NCI-H774 (cell line): ENCODE measurements at places on chromosomes 2 and 18.
A peak's percentile ranks its signal among the peaks of the same experiment; 100 is the strongest.

DNA sequence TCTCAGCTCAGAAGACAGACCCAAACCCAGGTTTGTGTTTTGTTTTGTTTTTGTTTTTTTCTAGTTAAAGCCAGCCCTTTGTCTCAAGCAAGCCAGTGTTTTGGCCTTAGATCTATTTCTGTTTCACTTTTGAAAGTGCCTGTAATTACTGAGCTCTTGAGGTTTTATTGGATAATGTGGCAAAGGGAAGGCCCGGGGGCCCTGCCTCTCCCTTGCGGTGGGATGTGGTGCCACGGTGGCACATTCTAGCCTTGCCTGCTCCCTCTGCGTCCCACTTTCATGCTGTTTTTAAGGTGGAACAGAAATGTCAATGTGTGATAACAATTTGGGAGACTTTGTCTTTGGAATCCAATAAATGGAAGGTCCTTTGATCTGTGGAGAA is 2.5 kb downstream of the HPCAL1 start:
- no peak for DNase-seq

GRCh38 chr2:190524928-190525327 is 9.6 kb downstream of the NEMP2 start:
- no peak for DNase-seq

- no peak for DNase-seq
Observed at GRCh38 chr2:153488072-153488471, 9.5 kb upstream of the RPRM start.

DNA sequence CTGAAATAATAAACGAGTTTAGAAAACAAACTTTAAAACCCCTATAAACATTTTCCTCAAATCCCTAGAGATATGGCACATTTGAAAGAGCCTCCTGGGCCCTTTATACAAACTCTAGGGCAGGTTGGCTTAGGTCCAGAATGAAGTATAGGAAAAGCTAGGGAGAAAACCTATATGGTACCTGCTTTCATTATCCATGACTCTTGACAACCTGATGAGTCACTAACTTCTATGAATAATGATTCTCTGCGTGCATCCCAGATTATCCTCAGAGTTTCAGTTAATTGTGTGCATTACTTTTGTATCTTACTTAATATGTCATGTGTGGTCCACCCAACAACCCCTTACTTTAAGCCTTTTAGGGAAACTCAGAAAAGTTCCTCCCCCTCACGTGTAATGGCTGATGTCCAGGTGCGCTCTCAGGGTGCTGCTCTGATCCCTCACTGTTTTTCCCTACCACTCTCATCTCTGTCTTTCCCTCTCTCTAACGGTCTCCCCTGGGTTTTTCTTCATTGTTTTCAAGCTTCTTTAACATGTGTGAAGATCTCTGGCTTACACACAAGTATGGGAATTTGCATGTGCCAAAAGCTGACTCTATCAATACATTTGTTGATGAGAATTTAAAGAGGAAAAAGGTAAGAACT is 78.5 kb downstream of the LRP1B start:
- no peak for DNase-seq

DNA sequence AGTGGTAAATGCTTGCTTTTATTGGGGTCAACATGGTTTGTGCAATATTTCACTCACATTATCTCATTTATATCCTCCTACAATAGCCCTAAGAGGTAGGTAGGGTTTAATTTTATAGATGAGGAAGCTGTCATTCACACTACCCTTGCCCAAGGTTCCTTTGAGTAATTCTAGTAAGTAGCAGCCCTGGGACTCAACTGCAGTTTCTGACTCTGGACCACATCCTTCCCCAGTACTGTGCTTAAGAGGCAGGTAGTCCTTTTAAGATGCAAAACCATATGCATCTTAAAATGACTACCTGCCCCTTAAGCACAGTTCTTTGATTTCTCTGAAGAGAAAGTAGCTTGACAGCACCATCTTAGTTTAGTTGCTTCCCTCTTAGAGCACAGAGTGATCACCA is 15.7 kb upstream of the NT5C1B start:
- no peak for DNase-seq

DNA sequence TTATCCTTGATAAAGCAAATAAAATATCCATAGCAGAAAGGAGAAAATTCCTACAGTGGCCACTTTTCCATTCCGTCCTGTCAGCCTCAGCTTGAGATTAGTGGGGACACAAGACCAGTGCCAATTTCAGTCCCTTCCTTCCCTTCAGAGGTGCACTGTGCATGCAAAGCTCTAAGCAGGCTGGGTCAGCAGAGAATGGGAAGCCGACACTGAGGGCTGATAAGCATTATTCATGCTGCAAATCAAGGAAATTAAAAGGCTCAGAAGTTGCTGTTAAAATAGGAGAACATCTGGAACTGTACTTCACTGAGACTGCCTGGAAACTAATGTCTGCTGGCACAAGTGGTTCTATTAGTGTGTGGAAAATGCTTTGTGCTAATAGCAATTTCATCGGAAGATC is 534.3 kb downstream of the ADCYAP1 start:
- DNase-seq: no peak

DNA sequence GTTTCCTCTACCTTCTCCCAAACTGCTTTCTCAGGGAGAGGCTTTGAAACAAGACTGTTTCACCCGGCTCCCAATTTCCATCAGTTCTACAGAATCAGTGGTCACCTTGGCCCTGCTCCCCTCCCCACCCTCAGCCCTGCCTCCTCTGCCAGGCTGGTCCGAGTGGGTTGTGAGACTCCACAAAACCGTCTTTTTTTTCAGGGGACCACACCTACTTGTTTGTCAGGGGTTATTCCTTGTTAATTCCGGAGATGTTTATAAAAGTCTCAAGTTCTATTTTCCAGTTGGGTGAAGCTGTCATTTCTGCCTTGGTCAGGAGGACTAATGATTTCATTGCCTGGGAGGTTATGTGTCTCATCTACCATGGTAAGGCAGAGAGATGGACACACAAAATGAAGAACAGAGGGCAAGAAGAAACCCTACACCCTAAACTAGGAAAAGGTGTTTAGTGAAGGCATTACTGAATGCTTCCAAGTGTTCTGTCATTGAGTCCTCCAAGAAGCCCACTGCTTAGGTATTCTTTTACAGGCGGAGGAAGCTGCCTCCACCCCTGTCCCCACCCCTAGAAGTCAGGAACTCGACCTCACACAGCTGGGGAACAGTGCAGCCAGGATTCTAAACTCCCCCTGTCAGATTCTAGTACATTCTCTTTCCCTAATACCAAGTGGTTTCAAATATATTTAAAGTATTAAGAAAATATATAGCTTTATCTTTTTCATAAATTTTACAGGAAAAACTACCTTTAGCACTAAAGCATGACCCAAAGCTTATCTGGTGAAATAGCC is 46.3 kb downstream of the COPS8 start:
- DNase-seq: no peak

DNA sequence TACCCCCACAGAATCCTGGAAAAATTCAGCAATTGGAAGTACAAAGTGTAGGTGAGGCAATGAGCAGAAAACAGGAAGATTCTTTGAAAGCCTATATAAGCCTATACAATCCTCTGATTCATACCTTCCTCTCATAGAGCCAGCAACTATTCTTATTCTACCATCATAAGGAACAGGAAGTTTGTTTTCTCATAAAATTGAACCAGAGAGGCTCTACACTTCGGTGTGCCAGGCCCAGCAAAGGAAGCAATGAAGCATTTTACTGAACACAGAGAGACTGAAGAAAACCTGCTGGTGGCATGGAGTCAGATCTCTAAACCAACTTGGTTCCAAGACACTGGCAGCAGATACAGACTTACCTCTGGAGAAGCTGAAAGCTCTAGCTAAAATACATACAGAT is 18.7 kb downstream of the CASP8 start:
- DNase-seq: no peak

GRCh38 chr2:18435426-18436037 is 124.9 kb downstream of the RDH14 start:
- peak; percentile 59 for DNase-seq

- peak; percentile 63 for DNase-seq
Observed at GRCh38 chr2:142130111-142131009, 456 bp downstream of the LRP1B start.

DNA sequence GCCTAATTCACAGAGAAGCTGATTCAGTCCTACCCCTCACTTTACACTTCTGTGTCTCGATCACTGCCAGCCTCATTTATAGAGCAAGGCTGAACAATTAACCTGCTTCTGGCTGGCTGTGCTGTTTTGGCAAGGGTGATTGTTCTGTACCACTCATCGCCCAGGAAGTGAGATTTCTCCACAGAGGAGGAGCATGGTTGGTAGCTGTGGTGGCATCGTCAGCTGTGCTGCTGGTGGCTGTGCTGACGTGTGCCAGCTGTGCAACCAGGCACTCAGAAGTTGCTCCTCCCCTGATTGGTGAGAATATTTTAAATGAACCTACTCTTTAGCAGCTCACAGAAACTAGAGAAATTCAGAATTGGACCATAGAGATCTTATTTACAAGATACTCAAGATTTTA is 158.3 kb downstream of the EML6 start:
- DNase-seq: no peak

- peak; percentile 69 for DNase-seq
Observed at GRCh38 chr2:119744335-119744939, 15.3 kb upstream of the PTPN4 start.

DNA sequence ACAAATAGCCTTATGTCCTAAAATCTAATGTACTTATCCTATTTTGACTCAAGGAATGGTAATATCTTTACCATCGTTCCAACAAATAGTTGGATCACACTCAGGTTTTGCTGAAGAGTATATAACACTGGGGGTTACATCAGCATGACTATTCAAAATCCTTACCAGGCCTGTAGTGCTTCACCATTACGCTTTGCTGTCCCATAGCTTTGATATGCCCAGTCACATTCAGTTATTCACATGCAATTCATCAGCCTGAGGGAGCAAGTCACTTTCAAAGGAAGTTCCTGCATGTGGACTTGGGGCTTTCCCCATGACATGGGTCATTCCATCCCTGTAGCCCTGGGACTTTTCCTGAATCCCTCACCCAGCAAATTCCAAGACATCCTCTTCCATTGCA is 39.6 kb downstream of the FTCDNL1 start:
- no peak for DNase-seq
